Uterus (tissue), 4 donors: ENCODE measurements at places on chromosomes 1 and 21. TPM values are rescaled to one million over a fixed set of nuclear protein-coding genes. Genes with fewer than 3 reads are reported as not detected.

DNA sequence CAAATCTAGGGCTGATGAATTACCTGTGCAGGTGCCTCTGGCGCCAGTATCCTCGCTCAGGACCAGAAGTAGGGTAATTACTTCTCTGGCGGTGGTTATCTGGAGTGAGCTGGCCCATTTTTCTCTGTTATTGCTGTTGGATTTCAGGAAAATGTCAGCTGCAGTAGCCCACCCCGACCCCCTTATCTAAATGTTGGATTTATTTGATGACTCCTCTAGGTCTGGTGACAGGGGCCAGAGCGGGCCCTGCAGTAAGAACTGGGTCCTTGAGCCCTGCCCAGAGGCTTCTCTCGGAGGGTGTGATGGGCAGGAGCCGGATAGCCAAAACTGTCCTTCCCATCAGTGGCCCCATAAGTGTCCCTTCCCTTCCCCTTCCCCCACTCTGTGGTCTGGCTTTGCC, 384.3 kb downstream of the PTPRU start:
- DNase-seq, result no peak

Gene VHLL
- not detected for total RNA-seq

DNA sequence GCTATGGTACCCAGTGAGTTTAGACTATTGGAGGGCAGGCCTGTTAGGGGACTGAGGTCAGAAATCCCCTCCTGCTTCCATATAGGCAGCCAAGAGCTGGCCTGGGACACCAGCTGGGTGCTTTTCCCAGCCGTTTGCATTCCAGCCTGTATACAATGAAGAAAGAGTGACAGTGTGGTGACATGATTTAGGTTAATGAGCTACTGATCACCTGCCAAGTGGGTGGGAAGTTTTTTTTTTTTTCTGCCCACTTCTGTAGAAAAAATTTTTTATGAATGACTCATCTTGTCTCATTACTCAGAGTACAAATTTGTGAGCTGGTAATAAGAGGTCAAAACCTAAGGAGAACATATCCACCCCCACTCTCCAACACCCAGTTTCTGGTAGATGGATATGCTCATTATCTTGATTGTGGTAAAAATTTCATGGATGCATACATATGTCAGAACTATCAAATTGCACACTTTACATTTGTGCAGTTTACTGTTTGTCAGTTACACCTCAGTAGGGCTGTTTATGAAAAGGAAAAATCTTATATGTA, 16.4 kb upstream of the CGN start:
- no peak for DNase-seq

Gene C1orf185
- total RNA-seq, result not detected

Gene S100A7A
- not detected for total RNA-seq

- no peak for DNase-seq
These were observed 10.3 kb downstream of the PLA2G4A start for GRCh38 chr1:186839041-186839400.

DNA sequence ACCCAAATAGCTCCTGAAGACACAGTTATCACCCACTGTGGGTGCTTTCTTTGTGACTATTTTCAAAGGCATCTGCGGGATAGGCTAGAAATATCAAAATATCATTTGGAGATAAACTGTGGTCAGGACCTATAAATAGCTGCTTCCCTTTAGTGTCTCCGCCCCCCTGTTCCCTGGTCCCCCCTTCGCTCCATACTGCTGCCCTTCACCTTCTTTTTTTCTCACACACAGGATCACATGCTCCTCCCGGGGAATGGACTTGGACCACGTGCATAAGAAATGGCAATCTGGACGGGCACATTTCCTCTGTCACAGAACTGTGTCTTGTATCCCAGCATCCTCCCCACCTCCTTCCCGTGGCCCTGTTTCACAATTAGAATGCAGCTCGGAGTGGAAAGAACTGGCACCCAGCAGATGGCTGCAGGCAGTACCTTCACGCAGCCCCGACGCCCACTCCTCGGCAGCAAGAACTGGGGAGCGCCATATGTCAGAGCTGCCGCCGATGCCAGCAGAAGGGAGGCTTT, 68.8 kb upstream of the SSX2IP start:
- peak; percentile 34 for DNase-seq

DNA sequence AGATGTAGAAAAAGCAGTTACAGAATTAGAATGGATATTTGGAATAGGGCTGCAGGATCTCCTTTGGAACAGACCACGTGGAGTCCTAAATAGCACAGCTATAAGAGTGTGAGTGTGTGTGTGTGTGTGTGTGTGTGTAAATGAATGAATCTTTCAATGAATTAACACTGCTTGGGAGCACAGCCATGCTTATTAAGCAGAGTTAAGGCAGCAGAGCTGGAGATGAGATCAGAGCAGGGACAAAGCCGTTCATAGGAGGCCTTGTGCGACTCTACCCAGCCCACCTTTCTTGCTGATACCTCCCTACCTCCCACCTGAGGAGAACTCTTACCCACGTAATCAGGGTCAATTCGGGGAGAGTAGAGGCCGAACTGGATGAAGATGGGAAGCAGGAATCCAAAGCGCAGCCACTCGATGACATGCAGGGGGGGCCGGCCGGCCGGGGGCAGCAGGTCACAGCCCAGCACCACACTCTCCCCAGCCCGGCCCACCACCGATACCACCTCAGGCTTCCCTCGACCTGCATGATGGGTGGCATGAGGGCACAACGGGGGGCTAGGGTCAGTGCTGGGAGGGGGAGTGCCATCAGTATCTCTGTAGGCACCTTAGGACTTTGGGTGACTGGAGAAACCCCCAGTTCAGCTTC, 2.7 kb downstream of the IGSF9 start:
- no peak for DNase-seq

Gene ZFP69B
- total RNA-seq, result 1.0 TPM

- DNase-seq, result no peak
These were observed 280.3 kb upstream of the FMN2 start for GRCh38 chr1:239811211-239811885.

Gene SIM2
- 0.59 TPM for total RNA-seq

- DNase-seq, result no peak
These were observed 92.5 kb upstream of the C21orf91 start for GRCh38 chr21:17911628-17912027.

GRCh38 chr1:242184955-242185354, 186.1 kb upstream of the MAP1LC3C start:
- no peak for DNase-seq

DNA sequence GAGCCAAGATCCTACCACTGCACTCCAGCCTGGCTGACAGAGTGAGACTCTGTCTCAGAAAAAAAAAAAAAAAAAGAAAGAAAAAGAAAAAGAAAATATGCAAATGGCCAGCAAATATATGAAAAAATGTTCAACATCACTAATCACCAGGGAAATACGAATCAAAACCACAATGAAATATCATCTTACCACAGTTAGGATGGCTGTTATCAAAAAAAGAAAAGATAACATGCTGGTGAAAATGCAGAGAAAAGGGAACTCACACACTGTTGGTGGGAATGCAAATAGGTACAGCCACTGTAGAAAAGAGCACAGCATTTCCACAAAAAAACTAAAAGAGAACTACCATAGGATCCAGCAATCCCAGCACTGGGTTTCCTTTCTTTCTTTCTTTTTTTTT, 477.5 kb downstream of the SMYD3 start:
- no peak for DNase-seq

Gene ZNF695
- not detected for total RNA-seq

Gene TMCC2
- 6.0 TPM for total RNA-seq

GRCh38 chr1:5752746-5753548, 239.3 kb downstream of the NPHP4 start:
- DNase-seq, result no peak

GRCh38 chr1:98384461-98385141, 276.9 kb upstream of the SNX7 start:
- DNase-seq, result no peak

DNA sequence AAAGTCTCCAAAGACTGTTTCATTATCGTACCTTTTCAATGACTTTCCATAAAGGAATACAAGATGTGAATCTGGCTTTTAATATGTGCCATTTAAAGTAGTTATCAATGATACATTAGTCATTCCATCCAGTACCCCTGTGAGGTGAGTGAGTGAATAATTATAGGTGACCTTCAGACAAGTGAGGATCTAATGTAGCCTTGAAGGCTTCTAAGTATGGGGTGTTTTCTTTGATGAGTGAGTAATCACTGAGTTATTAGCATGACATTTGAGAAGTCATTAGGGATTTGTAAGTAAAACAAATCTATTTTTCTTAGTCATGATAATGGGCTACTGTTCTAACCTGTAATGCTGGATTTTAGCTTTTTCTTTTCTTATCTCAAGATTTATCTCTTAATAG, 831.4 kb downstream of the ADGRL2 start:
- DNase-seq, result no peak

DNA sequence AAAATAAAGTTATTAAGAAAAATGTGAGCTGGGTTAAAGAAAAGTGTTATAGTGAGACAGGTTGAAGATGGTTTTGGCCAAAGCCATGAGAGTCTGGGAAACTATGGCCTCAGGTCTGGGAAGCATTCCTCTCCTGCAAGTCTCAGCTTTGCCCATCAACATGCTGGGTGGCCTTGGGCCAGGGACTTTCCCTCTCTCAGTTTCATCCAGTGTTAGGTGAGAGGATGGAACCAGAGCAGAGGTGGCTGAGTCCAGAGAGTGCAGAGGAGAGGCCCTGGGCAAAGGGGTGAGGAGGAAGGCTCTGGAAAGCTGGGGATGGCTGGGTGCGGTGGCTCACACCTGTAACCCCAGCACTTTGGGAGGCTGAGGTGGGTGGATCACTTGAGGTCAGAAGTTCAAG, 10.5 kb downstream of the PADI2 start:
- DNase-seq, result no peak

DNA sequence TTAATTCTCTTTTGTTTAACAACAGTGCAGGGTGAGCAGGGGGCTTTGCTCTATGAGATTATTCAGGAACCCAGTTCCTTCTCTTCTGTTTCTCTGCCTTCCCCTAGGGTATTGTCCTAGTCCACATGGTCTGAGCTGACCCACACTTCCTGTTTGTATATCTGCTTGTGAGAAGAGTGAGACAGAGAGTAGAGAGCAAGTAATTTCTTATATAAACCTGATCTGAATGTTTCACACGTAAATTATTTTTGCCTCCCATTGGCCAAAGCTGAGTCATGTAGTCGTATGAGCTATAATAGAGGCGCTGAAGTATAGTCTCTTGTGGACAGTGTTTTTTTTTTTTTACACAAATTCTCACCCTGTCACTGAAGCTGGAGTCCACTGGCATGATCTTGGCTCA, 134.2 kb upstream of the SERTAD4 start:
- DNase-seq, result no peak

GRCh38 chr1:53442299-53442698, 16.9 kb upstream of the DMRTB1 start:
- DNase-seq, result no peak

Gene MYBPHL
- total RNA-seq, result 0.76 TPM

- DNase-seq, result no peak
These were observed 268.8 kb downstream of the KCTD3 start for GRCh38 chr1:215835951-215836350.

- DNase-seq, result no peak
These were observed 48.8 kb upstream of the KCNH1 start for GRCh38 chr1:211182746-211183145.

- no peak for DNase-seq
These were observed 7.7 kb downstream of the ANKRD35 start for GRCh38 chr1:145877923-145878486.

Gene UBE2U
- total RNA-seq, result not detected

DNA sequence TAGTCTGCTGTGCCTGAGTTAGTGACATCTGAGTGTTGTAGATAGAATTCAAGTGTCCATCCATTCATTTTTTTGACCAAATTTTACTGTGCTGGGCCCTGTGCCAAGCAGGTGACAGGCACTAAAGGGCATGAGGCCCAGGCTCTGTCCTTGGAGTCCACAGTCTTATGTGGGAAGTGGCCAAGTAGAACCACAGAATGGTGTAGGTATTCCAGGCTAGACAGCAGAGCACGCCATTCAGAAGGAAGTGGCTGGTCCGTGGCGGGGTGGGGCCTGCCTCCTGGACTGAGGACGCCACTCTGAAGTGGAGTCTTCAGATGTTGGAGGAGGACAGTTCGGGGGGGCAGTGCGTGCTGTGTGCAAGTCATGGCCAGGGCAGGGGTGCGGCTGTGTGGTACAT, 68.9 kb upstream of the ACTL8 start:
- no peak for DNase-seq

- no peak for DNase-seq
These were observed 220.6 kb upstream of the PKN2 start for GRCh38 chr1:88463401-88463985.

- DNase-seq, result no peak
These were observed 62.1 kb downstream of the ABL2 start for GRCh38 chr1:179167418-179167777.

Gene L1TD1
- 4.5 TPM for total RNA-seq

- DNase-seq, result no peak
These were observed 74.1 kb downstream of the ADARB1 start for GRCh38 chr21:45148316-45148990.

DNA sequence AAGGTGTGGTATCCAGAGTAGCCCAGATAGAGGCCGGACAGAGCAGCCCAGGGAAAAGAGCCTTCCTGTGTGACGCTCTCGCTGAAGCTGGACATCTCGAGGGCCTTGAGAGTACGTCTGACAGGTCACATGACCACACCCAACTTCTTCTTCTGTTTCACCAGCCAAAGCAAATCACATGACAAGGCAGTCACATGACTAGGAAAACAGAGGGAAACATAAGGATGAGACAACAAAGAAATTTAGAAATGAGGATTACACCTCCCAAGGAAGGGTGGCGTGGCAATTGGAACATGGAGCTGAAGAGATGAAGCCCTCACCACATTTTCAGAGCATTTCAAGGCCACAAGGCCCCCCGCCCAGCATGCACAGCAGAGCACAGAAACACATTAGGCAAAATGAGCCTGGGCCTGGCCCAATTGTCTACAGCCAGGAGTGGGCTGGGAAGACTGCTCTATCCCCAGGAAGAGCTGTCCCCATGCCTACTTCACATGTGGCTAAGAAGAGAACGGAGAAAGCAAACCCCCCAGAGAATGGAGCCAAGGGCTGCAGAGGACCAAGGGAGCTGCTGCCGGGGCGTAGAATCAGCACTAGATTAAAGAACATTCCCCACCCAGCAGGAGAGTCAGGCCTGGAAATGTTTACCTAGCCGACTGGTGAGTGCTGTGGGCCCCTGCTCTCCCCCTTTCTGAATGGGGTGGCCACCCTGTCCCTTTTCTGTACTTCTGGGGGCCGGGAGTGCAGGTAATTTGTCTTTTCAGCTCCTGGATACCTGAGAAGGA, 305.1 kb downstream of the NPHP4 start:
- no peak for DNase-seq

Gene MAP3K7CL
- 4.1 TPM for total RNA-seq
